ENCODE measurements at places on chromosomes 6 and 20.

DNA sequence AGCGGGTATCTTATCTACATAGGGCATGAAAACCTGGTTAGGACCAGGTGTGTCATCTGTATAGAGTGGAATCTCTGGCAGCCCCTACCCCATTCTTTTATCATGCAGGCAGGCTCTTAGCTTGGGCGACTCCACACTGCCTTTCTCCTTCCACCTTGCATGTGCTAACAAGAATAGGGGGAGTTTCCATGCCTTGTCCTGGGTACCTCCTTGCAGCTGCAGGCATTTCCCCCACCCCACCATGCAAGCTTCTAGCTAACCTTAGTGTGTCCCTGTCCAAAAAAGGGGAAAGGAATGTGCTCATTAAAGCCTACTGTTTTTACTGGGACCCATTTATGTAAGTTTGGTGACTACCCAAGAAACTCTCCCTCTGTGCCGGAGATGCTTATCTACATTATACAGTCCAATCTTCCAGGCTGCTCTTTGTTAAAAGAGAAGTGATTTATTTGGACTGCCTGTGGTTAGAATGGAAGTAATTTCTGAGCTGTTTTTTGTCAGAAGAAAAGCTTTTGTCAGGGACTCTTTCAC lies 10.5 kb upstream of the CEP43 start:
- no peak for DNase-seq

- no peak for DNase-seq
These were observed 8.5 kb upstream of the COQ3 start for GRCh38 chr6:99402448-99402847.

DNA sequence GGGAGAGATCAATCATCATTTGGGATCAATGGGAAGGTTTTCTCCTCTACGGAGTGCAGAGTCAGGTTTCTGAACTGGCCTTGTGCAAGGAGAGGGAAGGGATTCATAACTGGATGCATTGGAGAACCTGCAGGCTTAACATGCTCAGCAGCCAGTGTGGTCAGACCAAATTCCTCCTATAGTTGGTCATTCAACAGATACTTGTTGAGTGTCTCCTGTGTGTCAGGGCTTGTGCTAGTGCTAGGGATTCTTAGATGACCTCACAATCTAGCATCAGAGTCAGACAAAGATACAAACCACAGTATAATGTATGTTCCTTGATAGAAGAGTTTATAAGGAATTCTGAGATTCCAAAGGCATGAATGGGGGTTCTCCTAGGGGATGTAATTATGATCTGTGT lies 23.9 kb downstream of the RALY start:
- peak; percentile 66 for DNase-seq

- no peak for DNase-seq
These were observed 615.4 kb upstream of the MAN1A1 start for GRCh38 chr6:119965008-119965407.

- DNase-seq: no peak
These were observed 171.1 kb downstream of the DHX35 start for GRCh38 chr20:39133201-39133600.

DNA sequence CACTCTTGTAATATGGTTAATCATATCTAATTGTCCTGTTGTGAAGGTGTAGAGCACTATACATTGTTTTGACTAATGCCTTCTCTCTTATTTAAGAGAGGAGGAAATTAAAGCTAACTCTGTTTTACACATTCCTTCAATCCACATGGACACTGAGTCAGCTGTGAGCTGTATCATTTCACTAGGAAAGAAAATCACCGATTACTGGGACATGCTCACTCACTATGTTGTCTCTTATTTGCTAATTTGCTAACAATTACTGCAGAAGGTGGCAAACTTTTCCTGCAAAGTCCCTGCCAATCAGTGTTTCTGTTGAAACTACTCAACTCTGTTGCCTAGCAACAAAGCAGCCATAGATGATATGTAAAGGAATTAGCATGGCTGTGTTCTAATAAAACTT lies 98.2 kb downstream of the BCAS1 start:
- no peak for DNase-seq

GRCh38 chr6:42100029-42100901 lies 42.2 kb downstream of the C6orf132 start:
- DNase-seq: peak; percentile 53

DNA sequence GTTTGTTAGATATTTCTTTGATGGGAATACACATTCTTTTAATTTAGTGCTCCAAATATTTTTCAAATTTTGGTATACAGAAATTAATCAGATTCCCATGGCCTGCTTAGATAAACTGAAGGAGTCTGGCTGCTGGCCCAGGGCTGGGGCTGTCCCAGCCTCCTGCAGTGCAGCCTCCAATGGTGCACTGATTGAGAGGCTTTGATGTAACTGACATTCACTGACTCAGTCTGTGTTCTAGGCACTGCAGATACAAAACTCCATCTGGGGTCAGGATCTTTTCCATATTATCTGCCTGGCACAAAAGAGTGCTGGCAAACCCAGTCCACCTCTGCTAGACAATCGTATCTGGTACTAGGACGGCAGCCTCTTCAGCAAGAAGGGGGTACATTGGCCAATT lies 64.8 kb downstream of the GRIK2 start:
- no peak for DNase-seq

GRCh38 chr20:45378191-45378590 lies at the start of gene TP53TG5:
Gene TP53TG5, minus strand, starts transcription at chr20:45378325. Its CDS starts 89 bp downstream, at chr20:45378236.
- DNase-seq: no peak

DNA sequence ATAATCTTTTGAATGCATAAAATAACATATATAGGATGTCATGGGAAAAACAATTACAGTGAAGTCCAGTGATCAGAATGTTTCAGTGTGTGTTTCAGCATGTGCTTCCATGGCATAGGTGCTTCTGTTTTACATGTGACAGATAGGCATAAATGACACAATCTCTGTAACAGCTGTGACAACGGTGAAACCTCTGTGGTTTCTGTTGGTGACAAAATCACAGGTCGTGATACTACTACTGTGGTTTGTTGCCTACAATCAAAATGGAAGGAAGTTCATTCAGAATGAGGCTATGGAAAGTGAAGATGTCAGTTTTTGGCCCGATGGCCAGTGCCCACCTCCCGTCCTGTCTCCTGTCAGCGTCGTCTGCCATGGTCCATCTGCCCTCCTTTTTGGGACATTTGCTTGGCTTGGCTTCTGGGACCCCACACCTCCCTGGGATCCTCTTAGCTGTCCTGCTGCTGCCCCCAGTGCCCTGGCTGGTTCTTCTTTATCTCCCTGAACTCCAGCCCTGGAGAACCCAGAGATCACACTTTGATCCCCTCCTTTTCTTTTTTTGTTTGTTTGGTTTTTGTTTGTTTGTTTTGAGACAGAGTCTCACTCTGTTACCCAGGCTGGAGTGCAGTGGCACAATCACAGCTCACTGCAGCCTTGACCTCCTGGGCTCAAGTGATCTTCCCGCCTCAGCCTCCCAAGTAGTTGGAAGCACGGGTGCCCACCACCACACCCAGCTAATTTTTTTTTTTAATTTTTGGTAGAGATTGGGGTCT lies 79.3 kb upstream of the NAA20 start:
- DNase-seq: no peak

- DNase-seq: no peak
These were observed 67.8 kb downstream of the SYTL3 start for GRCh38 chr6:158717341-158718330.

DNA sequence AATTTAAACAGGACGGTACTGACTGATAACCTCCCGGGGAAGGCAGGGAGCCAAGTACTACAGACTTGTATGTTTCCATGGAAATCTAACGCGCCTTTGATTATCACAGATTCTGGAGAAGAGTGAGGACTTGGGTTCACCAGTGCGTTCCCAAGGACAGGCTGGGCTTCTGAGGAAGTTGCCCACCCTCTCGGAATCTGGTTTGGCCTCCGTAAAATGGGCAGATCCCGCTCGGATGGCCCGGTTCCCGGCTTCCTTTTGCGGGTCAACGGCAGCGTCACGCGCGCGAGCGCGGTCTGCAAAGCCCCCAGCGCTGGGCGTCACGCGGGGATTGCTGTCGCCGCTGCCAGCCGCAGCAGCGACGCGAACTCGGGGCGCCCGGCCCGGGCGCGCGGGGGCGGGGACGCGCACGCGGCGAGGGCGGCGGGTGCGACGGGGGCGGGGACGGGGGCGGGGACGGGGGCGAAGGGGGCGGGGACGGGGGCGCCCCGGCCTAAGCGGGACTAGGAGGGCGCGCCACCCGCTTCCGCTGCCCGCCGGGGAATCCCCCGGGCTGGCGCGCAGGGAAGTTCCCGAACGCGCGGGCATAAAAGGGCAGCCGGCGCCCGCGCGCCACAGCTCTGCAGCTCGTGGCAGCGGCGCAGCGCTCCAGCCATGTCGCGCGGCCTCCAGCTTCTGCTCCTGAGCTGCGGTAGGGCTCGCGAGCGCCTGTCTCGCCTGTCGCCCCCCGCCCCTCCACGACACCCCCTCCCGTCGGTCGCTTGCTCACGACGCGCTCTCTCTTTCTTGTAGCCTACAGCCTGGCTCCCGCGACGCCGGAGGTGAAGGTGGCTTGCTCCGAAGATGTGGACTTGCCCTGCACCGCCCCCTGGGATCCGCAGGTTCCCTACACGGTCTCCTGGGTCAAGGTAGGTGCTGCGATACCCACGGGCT lies at the start of gene CD83:
TSS of gene CD83 (plus strand) at position 615 of the 933 bp plus-strand sequence. CDS start at position 655, 40 bp downstream.
- peak; percentile 93 for DNase-seq

DNA sequence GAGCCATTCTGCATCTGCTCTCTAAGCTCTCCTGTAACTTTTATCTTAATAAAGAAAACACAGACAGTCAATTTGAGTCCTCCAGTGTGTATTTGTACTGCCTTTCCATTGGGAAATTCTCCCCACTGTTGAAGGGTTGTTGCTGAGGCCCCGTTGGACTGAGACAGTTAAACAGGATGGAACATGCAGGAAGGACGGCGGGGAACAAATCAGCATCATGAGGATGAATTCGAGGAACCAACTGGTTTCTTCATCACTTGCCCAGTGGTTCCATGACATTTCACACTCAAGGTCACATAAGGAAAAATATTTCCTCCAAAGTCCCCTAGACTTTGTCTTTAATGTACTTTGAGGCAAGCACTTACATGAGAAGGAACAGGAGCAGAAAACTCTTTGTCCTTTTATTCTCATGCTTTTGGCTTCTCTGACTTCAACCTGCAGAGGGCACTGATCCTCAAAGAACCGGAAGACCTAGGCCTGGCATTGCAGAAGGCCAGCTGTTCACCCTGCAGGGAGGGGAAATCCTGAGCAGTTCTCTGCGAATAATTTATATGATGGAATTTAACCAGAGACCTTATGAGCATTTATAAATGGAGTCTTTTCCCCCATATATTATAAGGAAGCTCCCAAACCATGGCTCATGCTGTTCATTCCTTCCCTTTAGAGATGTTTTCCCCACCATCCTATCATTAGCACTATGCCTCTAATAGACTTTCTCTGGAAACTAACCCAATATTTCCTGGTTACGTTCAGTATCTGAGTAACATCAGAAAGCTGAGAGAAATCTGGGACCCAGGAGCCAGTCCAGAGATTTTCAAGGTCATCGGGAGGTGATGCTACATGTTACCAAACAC lies 55.2 kb upstream of the ADGRF1 start:
- peak; percentile 74 for DNase-seq

DNA sequence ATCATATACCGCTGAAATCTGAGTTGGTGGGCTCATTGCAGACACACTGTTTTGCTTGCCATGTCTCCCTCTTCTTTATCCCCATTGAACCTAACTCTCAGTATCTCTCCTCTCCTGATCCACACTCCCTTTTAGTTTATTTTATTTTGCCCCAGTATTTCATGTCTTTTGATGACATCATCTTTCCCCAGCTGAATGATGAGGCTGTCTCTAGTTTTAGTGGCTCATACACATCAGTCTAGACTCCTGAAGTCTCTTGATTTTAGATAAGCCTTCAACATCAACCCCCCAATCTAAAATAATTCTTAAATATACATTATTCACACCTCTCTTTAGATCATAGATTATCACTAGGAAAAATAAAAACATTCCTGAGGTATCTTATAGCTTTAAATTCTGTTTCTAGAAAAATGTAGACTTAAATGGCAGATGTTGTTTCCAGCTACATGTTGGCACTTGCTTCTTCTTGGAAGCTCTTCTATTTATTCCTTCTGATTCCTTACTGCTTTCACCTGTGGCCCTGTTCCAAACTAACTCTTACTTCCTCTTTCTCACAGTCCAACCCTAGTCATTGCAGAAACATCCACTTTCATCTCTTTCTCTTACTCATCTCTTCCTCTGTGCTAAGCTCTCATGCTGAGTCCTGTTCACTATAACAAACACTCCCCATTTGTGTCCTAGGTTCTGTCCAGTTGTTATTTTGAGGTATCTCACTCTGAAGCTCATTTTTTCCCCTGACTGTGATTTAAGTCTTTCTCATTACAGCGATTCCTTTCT lies 191.9 kb upstream of the SLC35B3 start:
- peak; percentile 12 for DNase-seq

- no peak for DNase-seq
These were observed 5.3 kb downstream of the RIPOR2 start for GRCh38 chr6:24930431-24930871.

DNA sequence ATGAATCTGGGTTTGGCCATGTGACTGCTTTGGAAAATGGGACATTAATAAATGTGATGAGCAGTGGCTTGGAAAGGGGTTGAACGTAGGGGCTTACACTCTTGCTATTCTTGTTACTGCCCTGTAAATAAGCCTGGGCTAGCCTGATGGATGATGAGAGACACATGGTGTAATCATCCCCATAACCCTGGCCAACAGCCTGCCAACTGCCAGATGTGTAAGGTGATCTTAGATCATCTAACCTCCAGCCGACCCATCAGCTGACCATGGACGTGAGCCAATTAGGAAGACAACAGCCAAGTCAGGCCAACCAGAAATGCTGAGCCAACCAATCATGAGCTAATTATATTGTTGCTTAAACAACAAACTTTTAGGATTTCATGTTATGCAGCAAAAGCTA lies 25.2 kb downstream of the FBXO30 start:
- no peak for DNase-seq

- DNase-seq: peak; percentile 62
These were observed 58.5 kb upstream of the CEP85L start for GRCh38 chr6:118709859-118710350.

- DNase-seq: no peak
These were observed 10.9 kb upstream of the MYB start for GRCh38 chr6:135170238-135170637.

- no peak for DNase-seq
These were observed 194.3 kb upstream of the SMLR1 start for GRCh38 chr6:130632897-130633296.

- DNase-seq: no peak
These were observed 9.7 kb upstream of the MARCKS start for GRCh38 chr6:113847447-113847846.

- peak; percentile 47 for DNase-seq
These were observed 107.4 kb downstream of the SCML4 start for GRCh38 chr6:107716688-107717089.

- no peak for DNase-seq
These were observed 32.2 kb downstream of the ATP9A start for GRCh38 chr20:51735728-51736600.

DNA sequence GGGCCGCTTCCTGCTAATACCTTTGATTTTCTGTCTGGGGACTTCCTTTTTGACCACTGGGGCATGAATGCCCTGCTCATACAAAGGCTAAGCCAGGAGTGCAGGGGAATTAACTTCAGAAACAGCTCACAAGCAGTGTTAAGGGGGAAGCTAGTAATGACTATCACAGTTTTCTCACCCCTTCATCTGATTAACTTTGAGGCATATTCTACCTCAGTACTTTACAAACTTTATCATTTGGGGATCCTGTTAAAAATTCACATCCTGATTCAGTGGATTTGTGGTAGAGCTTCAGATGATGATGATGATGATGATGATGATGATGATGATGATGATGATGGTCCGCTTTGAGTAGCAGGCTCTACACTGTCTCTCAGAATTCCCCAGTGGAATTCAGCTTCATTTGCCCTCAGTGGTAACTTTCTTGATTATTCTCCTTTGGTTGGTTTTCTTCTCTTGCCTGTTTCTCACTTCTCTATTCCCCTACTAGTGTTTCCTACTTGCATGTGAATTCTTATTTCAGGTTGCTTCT lies 78.4 kb upstream of the TMEM170B start:
- DNase-seq: no peak

GRCh38 chr6:33549196-33549595 lies 30.9 kb downstream of the BAK1 start:
- DNase-seq: no peak
